ENCODE measurements at places on chromosomes 7 and 10.

GRCh38 chr7:69504733-69505420, 93.4 kb upstream of the AUTS2 start:
- DNase-seq, result no peak

DNA sequence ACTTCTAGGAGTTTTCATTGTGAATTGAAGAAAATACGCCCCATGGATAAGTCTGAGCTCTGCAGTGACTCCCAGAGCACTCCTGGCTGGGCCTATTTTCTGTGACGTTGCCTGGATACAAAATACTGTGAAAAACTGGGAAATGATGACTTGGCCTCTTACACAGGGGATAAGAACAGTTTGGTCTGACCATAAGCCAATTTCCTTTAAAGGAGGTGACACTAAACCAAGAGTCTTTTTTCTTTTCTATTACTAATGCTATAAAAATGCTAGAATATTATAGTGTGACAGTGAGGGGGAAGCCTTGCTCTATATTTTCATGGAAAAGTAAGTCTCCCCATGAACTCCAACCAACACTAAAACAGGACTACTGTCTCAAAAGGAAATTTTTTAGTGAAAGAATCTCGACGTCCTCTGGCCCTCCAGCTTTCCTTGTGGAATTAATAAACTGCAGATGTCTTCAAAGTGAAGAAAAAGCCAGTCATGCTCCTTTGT, 45.5 kb downstream of the MYOF start:
- no peak for DNase-seq

DNA sequence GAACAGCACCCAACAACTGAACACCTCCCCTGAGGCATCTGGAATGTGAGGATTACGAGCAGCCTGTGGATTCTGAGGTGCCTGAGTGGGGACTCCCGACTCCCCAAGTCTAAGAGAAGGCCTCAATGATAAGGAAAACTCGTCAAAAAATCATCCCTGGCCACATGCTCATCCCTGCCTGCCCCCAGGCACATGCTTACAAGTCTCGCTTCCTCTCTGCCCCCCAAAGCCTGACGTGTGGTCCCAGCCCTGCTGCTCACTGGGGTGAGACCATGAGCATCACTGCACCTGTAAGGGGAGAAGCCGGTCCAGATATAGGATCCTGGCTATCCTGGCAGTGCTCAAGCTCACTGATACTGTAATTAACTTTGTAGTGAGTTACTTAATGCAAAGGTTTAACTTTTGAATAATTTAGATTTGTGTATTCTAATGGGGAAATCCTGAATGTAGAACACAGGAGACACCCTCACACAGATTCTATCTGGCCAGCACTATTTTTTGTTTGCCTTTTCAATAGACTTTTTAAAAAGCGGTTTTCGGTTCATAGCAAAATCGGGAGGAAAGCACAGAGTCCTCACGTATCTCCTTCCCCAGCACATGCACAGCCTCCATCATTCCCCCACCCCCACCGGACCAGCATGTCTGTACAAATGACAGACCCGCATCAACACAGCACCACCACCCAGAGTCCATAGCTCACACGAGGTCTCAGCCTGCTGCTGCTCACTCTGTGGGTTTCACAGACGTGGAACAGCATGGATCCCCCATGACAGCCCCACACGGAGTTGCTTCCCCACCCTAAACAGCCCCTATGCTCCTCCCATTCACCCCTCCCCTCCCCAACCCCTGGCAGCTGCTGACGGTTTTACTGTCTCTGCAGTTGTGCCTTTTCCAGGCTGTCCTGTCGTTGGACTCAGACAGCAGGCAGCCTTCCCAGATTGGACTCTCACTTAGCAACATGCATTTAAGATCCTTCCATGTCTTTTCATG, 167.9 kb downstream of the DIP2C start:
- no peak for DNase-seq

GRCh38 chr10:103781329-103782061, 73.9 kb downstream of the SH3PXD2A start:
- no peak for DNase-seq

- no peak for DNase-seq
These were observed 106.6 kb downstream of the POU6F2 start for GRCh38 chr7:39084349-39084748.

DNA sequence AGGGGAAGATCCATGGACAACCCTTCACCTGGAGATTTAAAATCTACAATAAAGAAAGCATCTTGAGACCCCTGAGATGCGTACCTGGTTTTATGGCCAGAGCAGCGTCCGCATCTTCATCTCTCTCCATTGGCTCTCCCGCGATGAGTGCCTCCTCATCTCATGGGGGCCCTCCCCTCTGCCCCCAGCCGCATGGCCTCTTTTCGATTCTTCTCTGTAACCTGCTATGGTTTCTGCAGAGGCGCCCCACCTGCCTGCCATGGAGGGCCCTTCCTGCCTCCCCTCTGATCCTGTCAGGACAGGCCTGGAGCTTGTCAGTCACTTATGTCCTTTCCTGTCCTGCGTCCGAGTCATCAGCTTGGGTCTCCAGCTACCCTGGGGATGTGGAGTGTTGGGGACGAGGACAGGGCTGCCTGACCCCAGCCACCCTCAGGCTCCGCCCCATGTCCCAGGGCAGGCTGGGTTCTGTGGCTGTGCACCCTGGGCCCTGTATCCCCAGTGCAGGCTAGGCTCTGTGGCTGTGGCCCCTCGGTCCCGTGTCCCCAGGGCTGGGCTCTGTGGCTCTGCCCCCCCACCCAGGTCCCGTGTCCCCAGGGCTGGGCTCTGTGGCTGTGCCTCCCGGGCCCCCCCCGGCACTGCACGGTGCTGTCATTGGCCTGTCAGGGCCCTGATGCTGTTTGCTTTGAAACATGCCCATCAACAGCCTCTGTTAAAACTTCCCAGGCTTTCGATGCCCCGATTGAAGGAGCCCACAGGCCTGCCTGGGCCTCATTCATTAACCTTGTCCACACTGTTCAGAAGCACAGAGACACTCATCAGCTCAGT, 99.8 kb downstream of the WDR37 start:
- no peak for DNase-seq

DNA sequence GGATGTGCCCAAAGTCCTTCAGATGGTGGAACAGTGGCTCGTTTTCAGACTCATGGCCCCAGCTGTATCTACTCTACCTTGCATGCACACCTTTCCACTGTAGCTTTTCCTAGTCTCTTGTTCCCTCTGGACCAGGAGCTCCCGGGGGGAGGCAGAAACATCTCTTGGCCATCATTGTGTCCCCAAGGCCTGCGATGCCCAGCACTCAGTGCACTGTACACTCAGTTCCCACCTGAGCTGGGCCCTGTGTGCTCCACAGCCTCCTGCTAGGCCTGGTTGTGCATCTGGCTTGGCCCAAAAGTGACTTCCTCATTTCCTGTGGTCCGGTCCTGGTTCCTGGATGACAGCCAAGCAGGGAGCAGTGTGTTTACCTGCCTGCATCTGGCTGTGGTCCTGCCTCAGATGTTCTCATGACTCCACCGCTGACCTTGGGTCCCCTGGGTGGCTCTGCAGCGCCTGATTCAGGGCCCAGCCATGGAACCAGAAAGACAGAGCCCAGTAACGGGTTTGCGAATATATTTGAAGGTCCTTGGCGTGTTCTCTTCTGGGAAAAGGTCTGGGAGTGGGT, 9.9 kb upstream of the DOCK1 start:
- DNase-seq, result no peak

DNA sequence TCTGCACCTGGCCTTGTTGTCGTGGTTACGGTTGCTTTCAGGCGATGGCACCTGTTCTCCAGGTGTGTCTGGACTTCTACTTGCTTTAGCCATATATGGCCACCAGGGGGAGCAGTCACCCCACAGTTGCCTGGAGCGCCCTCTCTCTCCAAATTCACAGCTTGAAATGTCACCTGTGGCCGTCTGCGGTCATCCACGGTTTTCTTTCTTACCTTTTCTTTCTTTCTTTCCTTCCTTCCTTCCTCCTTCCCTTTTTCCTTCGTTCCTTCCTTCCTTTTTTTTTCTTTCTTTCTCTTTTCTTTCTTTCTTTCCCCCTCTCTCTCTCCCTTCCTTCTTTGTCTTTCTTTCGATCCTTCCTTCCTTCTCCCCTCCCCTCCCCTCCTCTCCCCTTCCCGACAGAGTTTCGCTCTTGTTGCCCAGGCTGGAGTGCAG, 150.5 kb upstream of the VKORC1L1 start:
- no peak for DNase-seq

DNA sequence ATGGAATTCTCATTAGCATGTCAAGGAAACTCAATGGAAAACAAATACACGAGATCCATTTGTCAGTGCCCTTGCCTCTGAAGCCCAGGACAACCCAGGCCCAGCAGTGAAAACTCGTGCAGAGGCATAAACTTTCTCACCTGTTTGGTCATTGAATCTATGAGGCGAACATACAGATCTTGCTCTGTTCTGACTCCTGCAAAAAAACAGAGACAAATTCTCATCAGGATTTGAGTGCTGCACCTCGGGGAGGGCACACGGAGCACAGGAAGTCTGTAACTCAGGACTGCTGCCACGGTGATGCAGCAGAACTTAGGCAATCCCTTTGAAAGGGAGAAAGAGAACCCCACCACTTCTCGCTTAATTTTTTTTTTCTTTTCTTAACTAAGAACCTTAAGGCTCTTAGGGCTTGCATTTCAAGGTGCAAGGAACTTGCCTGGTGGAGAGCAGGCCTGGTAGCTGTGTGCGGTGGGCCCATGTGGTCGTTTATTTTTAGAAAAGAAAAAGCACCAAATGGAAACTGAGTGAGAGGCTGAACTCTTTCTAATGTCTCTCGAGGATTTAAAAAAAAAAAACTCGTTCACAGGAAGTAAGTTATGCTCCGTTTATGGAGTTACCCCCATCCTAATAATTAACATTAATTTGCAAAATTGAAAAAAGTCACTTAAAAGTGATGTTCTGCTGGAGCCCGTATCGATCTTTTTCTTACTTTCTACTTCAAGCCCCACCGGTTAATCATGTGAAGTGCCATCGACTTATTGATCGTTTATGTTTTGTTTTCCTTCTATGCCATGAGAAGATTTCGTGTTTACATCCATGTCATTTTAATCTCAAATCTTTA, 1.8 kb downstream of the EBF3 start:
- DNase-seq, result no peak

DNA sequence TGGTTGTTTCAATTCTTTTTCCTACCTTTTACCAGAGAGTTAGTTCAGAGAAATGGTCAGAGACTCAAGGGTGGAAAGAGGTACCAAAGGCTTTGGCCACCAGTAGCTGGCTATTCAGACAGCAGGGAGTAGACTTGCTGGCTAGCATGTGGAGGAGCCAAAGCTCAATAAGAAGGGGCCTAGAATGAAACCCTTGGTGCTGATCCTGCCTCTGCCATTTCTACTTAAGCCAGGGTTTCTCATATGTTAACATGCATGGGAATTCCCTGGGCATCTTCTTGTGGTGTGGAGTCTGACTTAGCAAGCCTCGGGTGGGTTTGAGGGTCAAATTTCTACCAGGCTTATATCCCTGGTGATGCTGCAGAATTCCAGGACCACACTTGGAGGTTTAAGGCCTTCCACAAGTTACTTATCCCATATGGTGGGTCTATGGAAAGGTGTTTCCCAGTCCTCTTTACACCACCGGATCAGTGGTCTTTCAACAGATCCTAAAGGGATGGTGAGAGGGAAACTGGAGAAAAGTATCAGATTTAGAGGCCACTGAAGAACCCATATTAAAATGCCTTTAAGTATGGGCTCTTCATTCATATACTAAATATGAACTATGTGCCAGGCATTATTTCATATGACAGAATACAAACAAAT, 3.2 kb downstream of the IL6 start:
- no peak for DNase-seq

- no peak for DNase-seq
These were observed 184.5 kb downstream of the TRIL start for GRCh38 chr7:28773423-28774145.

GRCh38 chr10:113498997-113499396, 53.9 kb upstream of the HABP2 start:
- DNase-seq, result no peak

GRCh38 chr10:44520651-44521050, 135.8 kb upstream of the CXCL12 start:
- DNase-seq, result no peak

GRCh38 chr10:78349165-78349516, 315.5 kb downstream of the RPS24 start:
- no peak for DNase-seq

- no peak for DNase-seq
These were observed 239.0 kb upstream of the RNF32 start for GRCh38 chr7:156401617-156402016.

- DNase-seq, result no peak
These were observed 4.9 kb downstream of the TRIM8 start for GRCh38 chr10:102648889-102649796.

DNA sequence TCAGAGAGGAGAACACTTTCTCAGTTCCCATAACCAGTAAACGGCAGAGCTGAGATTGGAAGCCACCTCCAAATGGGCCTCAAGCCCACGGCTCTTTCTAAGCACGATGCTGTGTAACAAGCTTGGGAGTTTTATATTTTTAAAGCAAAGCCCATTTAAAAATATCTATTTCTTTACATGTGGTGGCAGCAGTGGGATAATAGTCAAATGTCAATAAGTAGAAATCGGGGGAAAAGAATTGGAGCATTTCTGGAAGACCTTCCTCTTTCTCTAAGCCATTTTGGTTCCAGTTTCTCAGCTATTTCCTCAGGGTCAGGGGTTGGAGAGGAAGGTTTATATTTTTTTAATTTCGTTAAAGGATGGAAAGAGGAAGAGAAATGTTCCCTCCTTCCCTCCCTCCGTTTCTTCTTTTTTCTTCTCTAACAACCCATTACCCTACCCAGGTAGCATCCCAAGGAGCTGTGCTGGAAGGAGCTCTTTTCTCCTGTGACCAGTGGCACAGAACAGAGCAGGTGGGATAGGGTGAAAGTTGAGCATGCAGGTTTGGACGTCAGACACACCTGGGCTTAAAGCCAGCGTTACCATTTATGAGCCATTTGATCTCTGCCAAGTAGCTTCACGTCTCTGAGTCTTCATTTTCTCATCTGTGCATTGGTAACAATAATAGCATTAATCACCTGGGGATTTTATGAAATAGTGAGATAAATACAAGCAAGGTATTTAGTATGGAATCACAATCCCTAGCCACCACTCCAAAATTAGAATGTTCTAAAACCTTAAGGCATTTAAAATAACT, 515.7 kb downstream of the RPS24 start:
- DNase-seq, result no peak

DNA sequence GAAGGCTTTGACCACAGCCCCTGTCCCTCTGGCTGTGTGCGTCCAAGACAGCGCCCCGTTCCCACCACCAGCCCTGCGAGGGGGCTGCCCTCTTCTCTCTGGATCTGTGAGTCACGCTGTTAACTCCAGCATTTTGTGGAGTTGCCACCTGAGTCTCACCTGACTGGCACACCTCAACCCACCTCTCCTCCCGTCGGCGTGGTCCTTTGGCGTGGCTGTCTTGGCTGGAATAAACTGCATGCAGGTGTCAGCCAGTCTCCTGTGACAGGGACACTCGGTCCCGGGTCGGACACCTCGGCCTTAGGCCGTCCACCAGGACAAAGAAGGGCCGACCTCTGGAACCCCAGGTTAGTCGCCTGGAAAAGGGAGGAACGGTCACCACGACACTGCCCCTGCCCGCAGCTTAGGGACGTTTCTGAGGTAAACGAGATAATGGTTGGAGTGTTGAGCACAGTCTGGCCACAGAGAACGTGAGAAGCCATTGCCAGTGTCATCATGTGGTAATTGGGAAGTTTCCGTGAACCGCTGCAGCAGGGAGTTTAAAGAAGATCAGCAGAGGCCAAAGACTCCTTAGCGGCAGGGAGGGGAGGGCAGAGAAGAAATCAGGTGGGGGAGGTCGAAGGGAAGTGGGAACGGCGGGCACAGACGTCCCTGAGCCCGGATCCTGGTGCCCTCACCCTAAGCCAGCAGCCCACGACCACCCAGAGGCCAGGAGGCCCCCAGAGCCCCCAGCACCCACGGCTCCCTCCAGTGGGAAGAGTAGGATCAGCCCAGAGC, 73.6 kb upstream of the FAM20C start:
- DNase-seq, result no peak

- DNase-seq, result no peak
These were observed 215.0 kb downstream of the USP6NL start for GRCh38 chr10:11396311-11396955.

Measured in cortex of kidney (tissue), 1 donor.